ENCODE measurements at places on chromosomes 2 and 18. TPM values are rescaled to one million over a fixed set of nuclear protein-coding genes. Genes with fewer than 3 reads are reported as not detected.

The PRSS56 gene
- total RNA-seq, result not detected

The GRB14 gene
- total RNA-seq, result 8.6 TPM

The EFR3B gene
- total RNA-seq, result 13.3 TPM

The CROCC2 gene
- not detected for total RNA-seq

The ASAP2 gene
- 47.2 TPM for total RNA-seq

The FAM228A gene
- not detected for total RNA-seq

The NT5DC4 gene
- not detected for total RNA-seq

The PUM2 gene
- total RNA-seq, result 55.6 TPM

The GALNT14 gene
- total RNA-seq, result 2.1 TPM

The GALR1 gene
- total RNA-seq, result not detected

The MREG gene
- total RNA-seq, result 5.3 TPM

The CTAGE1 gene
- total RNA-seq, result 0.12 TPM

The LINC00305 gene
- total RNA-seq, result not detected

The FAM228B gene
- total RNA-seq, result 9.7 TPM

The TMEM169 gene
- total RNA-seq, result 20.1 TPM

The CDK5R2 gene
- 1.1 TPM for total RNA-seq

The EMILIN1 gene
- 0.95 TPM for total RNA-seq

The MPP4 gene
- 2.9 TPM for total RNA-seq

The DSEL gene
- 16.5 TPM for total RNA-seq

The ADRA2B gene
- not detected for total RNA-seq

The IHH gene
- not detected for total RNA-seq

The ROCK1 gene
- total RNA-seq, result 57.8 TPM

The LDAH gene
- total RNA-seq, result 25.7 TPM

The UCN gene
- 1.1 TPM for total RNA-seq

The WNT6 gene
- 2.6 TPM for total RNA-seq

The LRP1B gene
- 2.5 TPM for total RNA-seq

The COX5B gene
- total RNA-seq, result 213 TPM

The SERPINB10 gene
- not detected for total RNA-seq

The RESP18 gene
- not detected for total RNA-seq

The WDFY1 gene
- 52.5 TPM for total RNA-seq

The PLCD4 gene
- 0.89 TPM for total RNA-seq

The MARCHF4 gene
- total RNA-seq, result 42.8 TPM

The C2orf72 gene
- 0.84 TPM for total RNA-seq

The DYSF gene
- 140 TPM for total RNA-seq

The PLGLB1 gene
- 0.59 TPM for total RNA-seq

The SAP130 gene
- 24.6 TPM for total RNA-seq

The SAG gene
- not detected for total RNA-seq

The SLC39A6 gene
- total RNA-seq, result 81.3 TPM

The TTR gene
- total RNA-seq, result not detected

The FOXI3 gene
- 0.60 TPM for total RNA-seq

The TEX44 gene
- not detected for total RNA-seq

The PEX13 gene
- 28.8 TPM for total RNA-seq

The SH3RF3 gene
- 7.3 TPM for total RNA-seq

The GKN2 gene
- not detected for total RNA-seq

The SYT4 gene
- not detected for total RNA-seq

The TIMM21 gene
- total RNA-seq, result 24.9 TPM

The SPATA3 gene
- total RNA-seq, result not detected

The MARCO gene
- not detected for total RNA-seq

The TFPI gene
- 52.9 TPM for total RNA-seq

The BOLL gene
- total RNA-seq, result not detected

The TMEM17 gene
- 4.0 TPM for total RNA-seq

The TEKT4 gene
- total RNA-seq, result not detected

The RFTN2 gene
- total RNA-seq, result 8.1 TPM

The INHBB gene
- 7.1 TPM for total RNA-seq

The MYL12A gene
- 682 TPM for total RNA-seq

The SATB2 gene
- 11.6 TPM for total RNA-seq

The PROC gene
- 1.5 TPM for total RNA-seq

All from astrocyte (in vitro differentiated cells and primary cell).